Cardiac muscle cell (in vitro differentiated cells and primary cell): ENCODE measurements at places on chromosomes 12 and 14.
A peak's percentile ranks its signal among the peaks of the same experiment; 100 is the strongest.

- no peak for DNase-seq
Observed at GRCh38 chr12:16369156-16369555, 21.7 kb downstream of the MGST1 start.

DNA sequence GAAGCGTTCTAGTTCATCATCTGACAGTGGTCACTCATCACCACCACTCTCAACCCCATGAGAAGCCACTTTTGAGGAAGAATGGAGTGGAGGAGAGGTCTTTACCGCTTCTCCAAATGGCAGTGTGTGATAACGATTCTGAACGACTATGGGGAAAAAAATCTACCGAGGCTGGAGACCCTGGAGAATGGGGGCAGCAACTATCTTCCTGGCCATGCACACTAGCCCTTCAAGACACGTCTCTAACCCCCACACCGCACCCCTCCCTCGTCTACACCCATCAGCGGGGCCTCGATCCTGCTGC, 365 bp downstream of the ING4 start:
- DNase-seq, result no peak

DNA sequence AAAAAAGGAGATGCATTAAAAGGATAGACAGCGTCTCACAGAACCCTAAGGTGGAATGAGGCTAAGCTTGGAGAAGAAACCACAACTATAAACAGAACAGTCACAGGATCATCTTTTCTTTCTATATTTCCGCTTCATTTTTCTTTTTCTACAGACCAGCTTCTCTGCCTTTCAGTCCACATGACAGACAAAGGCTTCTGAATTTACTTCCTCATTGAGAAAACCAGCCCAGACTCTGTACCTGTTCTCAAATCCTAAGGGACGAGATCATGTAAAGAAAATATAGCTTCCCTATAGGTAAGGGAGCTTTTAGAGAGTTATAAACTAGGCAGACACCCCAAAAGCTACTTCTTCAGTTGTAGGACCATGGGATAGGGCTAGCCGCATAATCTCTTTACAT, 17.4 kb downstream of the SGPP1 start:
- DNase-seq, result no peak

GRCh38 chr12:128807161-128807724, 16.5 kb downstream of the SLC15A4 start:
- DNase-seq, result no peak

DNA sequence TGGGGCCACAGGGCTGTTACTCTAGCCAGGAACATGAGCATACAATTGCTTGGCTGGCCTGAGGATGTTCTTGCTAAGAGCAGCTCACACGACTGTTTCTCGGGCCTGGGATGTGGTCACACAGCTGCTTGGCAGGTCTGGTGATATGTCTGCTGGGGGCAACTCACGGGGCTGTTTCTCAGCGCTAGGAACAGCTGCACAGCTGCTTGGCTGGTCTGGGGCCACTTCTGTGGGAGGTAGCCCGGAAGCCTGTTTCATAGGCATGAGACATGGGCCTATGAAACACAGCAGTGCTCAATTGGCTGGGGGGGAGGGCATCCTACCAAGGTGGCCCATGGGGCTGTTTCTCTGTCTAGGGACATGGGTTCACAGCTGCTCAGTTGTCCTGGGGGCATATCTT, 73.4 kb upstream of the DDHD1 start:
- peak; percentile 85 for DNase-seq

GRCh38 chr12:80472911-80473500, 29.0 kb downstream of the PTPRQ start:
- DNase-seq, result peak; percentile 52

DNA sequence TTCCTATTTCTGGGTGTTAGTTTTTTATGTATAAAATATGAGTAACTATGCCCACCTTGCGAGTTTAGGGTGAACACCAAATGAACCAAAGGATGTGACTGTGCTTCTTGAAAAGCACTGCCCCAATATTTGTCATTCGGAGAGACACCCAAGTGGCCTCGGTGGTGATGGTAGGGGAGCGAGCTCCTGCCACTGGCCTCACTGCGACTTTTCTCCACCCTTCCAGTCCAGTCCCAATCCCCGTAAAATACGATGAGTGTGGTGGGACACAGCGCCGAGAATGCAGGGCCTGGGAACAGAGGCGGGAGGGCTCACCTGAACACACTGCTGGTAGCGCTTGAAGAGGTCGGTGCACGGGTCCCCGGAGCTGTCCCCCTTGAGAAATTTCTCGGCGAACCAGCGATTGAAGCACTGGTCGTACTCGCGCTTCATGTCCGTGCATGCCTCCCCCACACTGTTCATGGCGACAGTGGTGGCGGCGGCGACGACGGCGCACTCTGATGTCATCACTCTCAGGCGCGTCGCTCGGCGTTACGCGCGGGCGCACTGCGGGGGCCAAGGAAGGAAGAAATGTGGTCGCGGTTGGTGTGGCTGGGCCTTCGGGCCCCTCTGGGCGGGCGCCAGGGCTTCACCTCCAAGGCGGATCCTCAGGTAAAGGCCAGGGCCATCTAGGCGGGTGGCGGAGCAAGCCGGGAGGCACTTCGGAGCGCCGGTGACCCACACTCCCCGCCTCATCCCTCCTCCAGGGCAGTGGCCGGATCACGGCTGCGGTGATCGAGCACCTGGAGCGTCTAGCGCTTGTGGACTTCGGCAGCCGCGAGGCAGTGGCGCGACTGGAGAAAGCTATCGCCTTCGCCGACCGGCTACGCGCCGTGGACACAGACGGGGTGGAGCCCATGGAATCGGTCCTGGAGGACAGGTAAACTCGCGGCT, at the start of the genes GATC and TRIAP1:
Gene GATC, plus strand, starts transcription at position 534 of the 933 bp plus-strand sequence. Its CDS starts 37 bp downstream, at position 571.
Gene TRIAP1, minus strand, starts transcription at position 474 of the 933 bp plus-strand sequence. Its CDS starts 12 bp downstream, at position 462.
- DNase-seq, result peak; percentile 82

- no peak for DNase-seq
Observed at GRCh38 chr12:30961030-30961429, 34.5 kb downstream of the TSPAN11 start.

DNA sequence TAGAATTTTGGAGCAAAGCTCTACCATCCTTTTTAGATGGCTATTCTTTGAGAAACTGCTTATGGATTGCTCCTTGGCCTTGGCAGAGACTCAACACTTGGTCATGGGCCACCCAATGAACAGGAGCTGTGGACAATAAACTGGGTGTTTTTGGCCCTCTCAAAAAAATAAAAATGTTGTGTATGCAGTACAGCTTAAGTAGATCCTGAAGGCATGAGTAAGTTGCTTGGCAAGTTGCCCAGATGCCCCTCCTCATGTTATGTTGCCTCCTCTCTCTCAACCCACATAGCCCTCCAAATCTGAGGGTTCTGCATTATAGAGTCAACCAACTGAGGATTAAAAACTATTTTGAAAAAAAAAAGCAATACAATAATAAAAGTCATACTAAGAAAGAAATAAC, 124.9 kb downstream of the ATP23 start:
- DNase-seq, result no peak

DNA sequence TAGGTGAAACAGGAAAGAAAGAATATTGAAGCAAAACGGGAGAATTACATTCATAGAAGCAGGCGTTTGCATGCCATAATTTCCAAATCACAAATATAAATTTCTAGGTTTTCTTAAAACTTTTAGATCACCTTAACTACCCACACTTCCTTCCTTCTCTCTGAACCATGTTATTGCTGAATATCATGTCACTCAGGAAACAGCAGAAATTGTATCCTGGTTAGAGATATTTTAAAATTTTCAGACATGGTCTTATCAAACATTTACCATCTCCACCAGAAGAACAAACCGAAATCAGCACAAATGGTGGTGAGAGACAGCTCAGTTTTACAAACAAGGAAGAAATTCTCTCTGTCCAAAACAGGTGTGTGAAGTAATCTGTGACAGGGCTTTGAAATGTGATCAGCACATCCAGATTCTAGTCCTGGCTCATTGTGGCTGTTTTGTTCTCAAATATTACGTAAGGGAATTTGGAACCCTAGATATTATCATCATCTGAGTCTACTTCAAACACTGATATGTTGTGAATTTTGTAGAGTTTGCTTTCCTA, 16.3 kb downstream of the TESPA1 start:
- DNase-seq, result no peak

GRCh38 chr12:88437226-88437625, 143.0 kb downstream of the KITLG start:
- DNase-seq, result no peak

DNA sequence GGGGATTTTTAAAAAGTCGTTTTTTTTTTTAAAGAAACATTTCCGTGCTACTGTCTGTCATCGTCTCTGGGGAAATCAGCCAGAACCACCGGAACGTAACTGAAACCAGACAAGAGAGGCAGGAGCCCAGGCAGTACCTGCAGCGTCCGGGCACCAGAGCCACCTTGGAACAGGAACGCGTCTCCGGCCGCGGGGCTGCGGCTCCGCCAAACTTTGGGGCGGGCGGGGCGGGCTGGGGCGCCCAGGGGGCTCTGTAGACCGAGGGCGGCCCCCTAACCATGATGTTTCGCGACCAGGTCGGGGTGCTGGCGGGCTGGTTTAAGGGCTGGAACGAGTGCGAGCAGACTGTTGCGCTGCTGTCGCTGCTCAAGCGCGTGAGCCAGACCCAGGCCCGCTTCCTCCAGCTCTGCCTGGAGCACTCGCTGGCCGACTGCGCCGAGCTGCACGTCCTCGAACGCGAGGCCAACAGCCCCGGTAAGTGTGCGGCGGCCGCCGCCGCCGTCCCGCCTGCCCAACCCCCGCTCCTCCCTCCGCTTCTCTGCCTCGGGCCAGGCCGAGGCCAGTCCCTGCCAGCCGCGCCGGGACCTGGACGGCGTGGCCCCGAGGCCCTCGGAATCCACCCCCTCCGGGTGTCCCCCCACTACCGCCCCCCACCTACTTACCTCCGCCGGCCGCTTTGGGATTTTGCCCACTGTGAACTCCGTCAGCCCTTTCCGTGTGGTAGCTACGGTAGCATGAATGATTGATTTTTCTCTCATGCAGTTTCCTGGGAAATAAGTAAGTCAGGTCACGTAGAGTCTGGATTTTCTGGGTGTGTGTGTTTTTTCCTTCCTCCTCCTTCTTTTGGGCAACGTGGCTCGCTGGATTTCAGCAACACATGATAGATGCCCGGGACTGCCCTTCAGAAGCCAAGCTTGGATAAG, 972 bp downstream of the SAMD4A start:
- peak; percentile 71 for DNase-seq

DNA sequence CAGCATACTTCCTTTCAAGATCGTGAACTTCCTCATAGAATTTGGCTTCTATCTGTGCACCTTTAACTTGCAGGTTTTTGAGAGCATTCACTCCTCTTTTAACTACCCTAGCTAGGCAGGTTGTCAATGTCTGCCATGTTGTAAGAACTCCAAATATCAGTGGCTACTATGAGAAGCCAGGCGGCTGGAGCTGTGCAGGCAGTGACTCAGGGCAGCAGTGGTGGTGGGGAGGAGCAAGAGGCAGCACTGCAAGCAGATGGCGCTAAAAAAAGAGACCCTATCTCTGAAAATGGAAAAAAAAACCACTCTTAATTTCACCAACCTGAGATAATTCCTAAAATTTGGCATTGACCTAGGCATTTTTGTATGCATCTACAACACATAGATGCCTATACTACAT, 28.5 kb downstream of the YARS2 start:
- DNase-seq, result peak; percentile 8

GRCh38 chr12:32897281-32897610, 669 bp upstream of the PKP2 start:
- peak; percentile 58 for DNase-seq

GRCh38 chr14:59964251-59965007, 44.5 kb downstream of the LRRC9 start:
- peak; percentile 8 for DNase-seq

DNA sequence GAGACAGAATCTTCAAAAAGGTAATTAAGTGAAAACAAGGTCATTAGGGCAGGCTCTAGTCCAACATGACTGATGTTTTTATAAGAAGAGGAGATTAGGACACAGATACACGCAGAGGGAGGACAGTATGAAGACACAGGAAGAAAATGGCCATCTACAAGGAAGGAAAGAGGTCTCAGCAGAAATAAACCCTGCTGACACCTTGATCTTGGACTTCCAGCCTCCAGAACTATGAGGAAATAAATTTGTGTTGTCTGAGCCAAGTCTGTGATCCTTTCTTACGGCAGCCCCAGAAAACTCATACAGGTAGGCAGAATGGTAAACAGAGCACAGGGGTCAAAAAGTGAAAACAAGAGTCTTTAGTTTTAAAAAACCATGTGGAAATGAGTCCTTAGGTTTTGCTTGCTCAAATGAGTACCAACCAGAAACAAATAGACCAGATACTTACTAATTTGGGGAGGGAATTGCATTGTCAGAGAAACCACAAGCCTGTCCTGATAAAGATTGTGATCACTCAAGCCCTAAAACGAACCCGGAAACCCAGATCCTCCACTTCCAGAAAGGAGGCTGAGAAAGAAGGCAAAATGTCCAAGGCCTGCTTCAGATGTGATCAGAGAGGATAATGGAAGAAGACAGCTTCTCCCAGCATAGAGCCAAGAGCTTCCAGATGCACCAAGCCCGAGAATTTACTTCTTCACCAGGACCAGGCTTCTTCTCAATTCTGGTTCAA, 93.9 kb downstream of the DUSP6 start:
- no peak for DNase-seq

DNA sequence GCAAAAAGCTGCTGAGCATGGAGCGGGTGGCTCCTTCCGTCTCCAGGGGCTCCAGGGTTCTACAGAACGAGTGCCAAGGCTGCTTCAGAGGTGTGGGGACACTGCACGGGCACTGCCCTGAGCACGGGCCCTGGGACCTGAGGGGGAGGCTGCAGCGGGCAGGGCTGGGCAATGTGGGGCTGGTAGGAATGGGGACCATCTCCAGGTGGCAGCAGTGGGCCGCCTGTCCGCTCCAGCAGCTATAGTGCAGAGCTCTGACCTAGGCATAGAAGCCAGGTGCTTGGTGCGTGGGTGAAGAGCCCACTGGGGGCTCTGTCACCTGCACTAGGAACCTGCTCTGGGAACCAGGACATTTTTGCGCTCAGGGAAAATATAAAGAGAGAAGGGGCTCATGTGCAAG, 22.3 kb downstream of the HDAC7 start:
- DNase-seq, result no peak

DNA sequence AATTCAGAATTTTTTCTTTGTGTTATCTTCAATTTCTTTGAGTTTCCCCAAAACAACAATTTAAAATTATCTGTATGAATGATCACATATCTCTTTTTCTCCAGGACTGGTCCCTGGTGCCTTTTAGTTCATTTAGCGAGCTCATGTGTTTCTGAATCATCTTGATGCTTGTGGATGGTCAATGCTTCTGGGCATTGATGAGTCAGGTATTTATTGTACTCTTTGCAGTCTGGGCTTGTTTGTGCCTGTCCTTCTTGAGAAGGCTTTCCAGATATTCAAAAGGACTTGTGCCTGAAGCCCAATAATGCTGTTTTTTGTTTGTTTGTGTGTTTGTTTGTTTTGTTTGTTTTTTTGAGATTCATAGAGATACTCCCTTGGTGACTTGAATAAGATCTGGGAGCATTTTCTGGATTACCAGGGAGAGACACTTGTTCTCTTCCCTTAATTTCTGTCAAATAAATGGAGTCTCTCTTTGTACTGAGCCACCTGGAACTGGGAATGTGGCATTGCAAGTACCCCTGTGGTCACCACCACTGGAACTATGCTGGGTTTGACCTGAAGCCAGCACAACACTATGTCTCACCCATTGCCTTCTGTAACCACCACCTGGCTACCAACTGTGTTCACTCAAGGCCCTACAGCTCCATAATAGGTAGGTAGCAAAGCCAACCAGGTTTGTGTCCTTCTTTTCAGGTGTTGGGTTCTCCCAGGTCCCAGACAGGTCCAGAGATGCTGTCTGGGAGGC, 56.3 kb downstream of the SLC6A15 start:
- no peak for DNase-seq
